Activated naive CD4-positive, alpha-beta T cell treated with anti-CD3 and anti-CD28 coated beads, Interleukin-2, amount 10 ng/mL, durations not matched to agents 5 hours and 36 hours (primary cell): ENCODE measurements at places on chromosomes 5 and 9. TPM values are rescaled to one million over a fixed set of nuclear protein-coding genes. Genes with fewer than 3 reads are reported as not detected.

The CDKN2A gene
- 34.2 TPM for total RNA-seq

The ERMP1 gene
- 31.7 TPM for total RNA-seq

The PCDHA6 gene
- total RNA-seq: not detected

The PPP2R2B gene
- 0.60 TPM for total RNA-seq

The HSPB3 gene
- total RNA-seq: not detected

The POU5F2 gene
- total RNA-seq: 1.1 TPM

The FCN2 gene
- total RNA-seq: not detected

The ADAMTSL2 gene
- not detected for total RNA-seq

The IARS1 gene
- 113 TPM for total RNA-seq

The FAM221B gene
- total RNA-seq: not detected

The PCDHB2 gene
- total RNA-seq: 0.17 TPM

The GFI1B gene
- not detected for total RNA-seq

The RASGEF1C gene
- not detected for total RNA-seq

The MELK gene
- total RNA-seq: 41.9 TPM

The CBY3 gene
- 0.31 TPM for total RNA-seq

The PDCD1LG2 gene
- total RNA-seq: 1.0 TPM

The PDLIM7 gene
- 27.3 TPM for total RNA-seq
